ENCODE measurements at places on chromosomes 5 and 9. TPM values are rescaled to one million over a fixed set of nuclear protein-coding genes. Genes with fewer than 3 reads are reported as not detected.

CRB2 gene
- total RNA-seq, result 2.3 TPM

PCDHGB3 gene
- total RNA-seq, result 8.6 TPM

SH2D3C gene
- 6.0 TPM for total RNA-seq

ARL14EPL gene
- total RNA-seq, result not detected

PCDHB7 gene
- total RNA-seq, result 3.4 TPM

LEAP2 gene
- 2.9 TPM for total RNA-seq

ABITRAM gene
- total RNA-seq, result 13.9 TPM

FBP1 gene
- total RNA-seq, result 41.1 TPM

AFF4 gene
- total RNA-seq, result 75.4 TPM

CTXN3 gene
- not detected for total RNA-seq

HK3 gene
- total RNA-seq, result 5.0 TPM

ALDH7A1 gene
- 38.7 TPM for total RNA-seq

QRFP gene
- not detected for total RNA-seq

ORM2 gene
- 2.9 TPM for total RNA-seq

PCDHGC4 gene
- total RNA-seq, result 2.6 TPM

AK1 gene
- total RNA-seq, result 30.2 TPM

LIX1 gene
- total RNA-seq, result 0.15 TPM

SV2C gene
- 0.32 TPM for total RNA-seq

PHYKPL gene
- total RNA-seq, result 63.4 TPM

IL9 gene
- total RNA-seq, result not detected

LPAR1 gene
- 79.3 TPM for total RNA-seq

PLK2 gene
- 384 TPM for total RNA-seq

PKD2L2 gene
- 0.64 TPM for total RNA-seq

C5orf58 gene
- 0.80 TPM for total RNA-seq

NME5 gene
- total RNA-seq, result 2.5 TPM

LHX2 gene
- not detected for total RNA-seq

PRELID2 gene
- total RNA-seq, result 15.5 TPM

PCDHGA5 gene
- 9.4 TPM for total RNA-seq

GAPT gene
- 1.2 TPM for total RNA-seq

APC gene
- total RNA-seq, result 65.1 TPM

SLIT3 gene
- 54.1 TPM for total RNA-seq
